ENCODE measurements at places on chromosomes 3 and 15. TPM values are rescaled to one million over a fixed set of nuclear protein-coding genes. Genes with fewer than 3 reads are reported as not detected.

The LRRC31 gene
- total RNA-seq = not detected

The PPARG gene
- total RNA-seq = 2.7 TPM

The TRPM1 gene
- total RNA-seq = not detected

The PP2D1 gene
- not detected for total RNA-seq
